ENCODE measurements at places on chromosomes 5 and 9.

DNA sequence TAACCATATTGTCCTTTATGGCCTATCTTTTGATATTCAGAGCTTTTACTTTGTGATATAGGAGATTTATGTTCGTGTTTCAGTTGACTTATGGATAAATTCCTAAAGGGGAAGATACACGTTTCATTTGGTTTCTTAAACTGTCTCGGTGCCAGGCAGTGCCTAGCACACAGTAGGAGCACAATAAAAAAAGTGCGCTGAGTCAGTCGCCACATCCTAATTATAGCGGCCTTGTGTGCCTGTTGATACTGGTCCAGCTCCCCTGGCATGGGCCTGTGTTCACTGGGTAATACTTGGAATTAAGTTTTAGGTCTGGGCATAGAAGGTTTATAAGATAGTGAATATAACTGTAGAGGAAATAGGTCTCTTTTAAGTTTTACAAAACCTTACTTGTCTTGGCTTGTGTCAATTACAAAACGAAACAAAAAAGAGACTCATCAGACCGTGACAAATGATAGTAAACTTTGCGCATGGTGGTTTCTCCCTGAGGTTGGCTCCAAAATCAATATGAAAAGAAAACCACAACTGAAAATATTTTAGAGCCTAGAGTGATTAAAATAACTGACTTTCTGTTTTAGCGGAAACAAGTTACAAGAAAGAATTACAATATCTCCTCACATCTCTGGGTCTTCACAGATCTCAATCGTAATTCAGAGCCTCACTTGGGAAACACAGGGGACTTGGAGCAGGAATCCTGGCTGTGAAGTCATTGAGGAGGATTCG lies 84.8 kb downstream of the MVB12B start:
- no peak for DNase-seq

DNA sequence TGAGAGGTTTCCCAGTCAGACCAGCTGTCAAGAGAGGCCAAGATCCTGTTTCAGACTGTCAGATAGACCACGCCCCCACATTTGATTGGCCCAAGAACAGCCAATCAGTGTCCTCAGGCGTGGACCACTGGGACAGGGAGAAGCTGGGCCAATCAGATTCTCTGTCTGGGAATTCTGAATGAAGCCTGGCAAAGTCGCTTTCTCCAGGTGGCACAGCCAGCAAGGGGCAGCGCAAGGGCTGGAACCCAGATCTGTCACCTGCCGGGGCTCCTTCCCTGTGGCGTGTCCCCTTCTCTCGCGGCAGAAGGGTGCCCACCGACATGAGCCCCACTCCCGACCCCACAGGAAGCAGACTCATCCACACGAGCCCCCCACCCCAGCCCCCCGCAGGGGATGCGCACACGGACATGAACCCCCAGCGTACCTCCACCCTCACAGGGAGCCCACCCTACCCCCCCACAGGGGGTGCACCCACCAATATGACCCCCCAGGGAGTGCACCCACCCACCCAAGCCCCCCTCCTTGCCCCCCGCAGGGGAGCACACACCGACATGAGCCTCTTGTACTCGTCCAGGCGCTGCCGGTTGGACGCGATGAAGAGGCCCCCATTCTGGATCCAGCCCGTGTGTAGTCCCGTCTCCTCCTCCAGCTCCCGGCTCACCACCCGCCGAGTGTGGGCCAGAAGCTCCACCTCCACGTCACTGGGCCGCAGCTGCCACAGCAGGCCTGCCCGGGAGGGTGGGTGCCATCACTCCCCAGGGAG lies 6.1 kb downstream of the SARDH start:
- DNase-seq, result no peak

GRCh38 chr9:109118808-109119438 lies 824 bp downstream of the TMEM245 start:
- no peak for DNase-seq

GRCh38 chr5:9370256-9370655 lies 175.6 kb downstream of the SEMA5A start:
- DNase-seq, result no peak

DNA sequence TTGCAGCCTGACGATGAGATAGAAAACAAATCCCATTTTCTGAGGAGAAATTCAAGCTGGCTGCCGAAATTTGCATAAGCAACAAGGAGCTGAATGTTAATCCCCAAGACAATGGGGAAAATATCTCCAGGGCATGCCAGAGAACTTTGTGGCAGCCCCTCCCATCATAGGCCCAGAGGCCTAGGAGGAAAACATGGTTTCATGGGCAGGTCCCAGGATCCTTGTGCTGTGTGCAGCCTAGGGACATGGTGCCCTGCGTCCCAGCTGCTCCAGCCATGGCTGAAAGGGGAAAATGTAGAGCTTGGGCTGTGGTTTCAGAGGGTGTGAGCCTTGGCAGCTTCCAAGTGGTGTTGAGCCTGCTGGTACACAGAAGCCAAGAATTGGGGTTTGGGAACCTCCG lies 48.8 kb upstream of the MAN2A1 start:
- DNase-seq, result no peak

DNA sequence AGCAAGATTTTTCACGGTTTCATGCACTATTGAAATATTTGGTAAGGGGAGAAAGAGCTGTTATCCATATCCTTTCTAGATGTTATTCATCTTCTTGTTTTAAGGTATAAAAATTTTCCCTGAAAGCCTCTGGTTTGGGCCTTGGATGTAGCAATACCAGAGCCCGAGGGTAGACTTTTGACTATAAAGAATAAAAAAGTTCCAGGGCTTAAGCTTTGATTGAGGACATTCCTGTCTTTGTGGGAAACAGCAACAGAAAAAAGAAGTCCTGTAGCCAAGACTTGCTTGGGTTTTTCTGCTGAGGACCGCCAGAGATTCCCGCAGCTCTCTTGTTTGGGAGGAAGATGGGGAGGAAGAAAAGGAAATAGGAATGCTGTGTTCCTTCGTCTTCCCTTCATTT lies 440.0 kb upstream of the WWC1 start:
- no peak for DNase-seq

DNA sequence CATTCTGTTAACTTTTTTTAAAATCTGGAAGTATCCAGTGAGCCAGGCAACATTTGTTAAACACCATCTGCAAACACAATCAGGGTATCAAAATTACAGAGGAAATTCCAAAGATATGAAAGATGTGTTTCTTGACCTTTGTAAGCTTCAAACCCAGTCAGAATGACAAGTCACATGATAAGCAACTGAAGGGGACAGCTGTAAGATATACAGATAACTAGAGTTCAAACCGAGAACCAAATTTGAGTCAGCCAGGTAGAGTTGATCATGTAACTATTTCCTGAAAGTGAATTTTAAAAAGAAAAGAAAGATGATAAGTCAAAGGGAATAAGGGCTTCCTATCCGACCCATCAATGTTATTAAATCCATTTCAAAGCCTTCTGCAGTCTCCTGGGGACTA lies 196.2 kb downstream of the DEPDC1B start:
- no peak for DNase-seq

DNA sequence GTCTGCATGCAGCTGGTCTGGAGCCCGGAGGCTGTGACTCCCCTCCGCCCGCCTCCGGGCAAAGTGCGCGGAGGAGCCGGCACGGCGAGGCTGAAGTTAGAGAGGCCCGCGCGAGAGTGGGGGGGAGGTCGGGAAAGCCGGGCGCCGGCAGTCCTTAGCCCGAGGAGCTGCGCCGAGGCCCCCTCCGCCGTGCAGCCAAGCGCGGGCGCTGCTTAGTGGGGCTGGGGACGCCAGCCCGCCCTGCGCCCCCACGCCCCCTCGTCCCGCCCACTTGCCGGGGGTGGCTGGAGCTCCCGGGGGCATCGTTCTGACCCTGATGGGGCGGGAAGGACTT lies 403 bp downstream of the NINJ1 start:
- peak; percentile 62 for DNase-seq

DNA sequence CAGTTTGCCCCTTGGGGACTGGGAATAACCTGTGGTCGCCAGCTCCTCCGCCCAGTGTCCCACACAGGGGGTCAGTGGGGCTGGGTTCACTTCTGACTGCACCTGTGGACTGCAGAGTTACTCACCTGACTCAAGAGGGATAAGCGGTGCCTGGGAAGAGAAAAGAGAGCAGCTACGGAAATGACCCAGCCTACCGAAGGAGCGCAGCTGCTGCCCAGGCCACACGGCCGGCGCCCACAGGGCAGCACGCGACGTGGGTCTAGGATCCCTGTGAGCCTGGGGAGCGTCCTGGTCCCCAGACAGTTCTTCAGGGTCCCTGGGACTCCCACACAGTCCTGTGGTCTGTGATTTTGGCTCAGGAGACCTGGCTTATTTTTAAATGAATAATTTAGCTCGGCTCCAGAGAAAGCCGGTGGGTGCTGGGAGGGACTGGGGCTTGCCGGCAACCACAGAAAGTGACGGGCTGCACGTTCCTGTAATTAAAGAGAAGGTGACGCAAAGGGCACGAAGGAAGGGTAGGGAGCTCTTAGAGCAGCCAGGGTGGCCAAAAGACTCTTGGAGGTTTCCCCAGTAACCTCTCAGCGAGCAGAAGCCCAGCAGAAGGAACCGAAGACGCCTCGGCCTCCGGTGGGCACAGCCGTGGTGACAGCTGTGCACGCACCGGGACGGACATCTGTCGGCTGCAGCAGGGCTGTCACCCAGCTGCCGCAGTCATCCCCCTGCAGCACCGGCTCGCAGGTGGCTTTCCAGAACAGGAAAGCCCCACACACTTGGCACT lies 97.5 kb upstream of the FCN2 start:
- no peak for DNase-seq

GRCh38 chr9:97975376-97975775 lies 7.8 kb upstream of the ANP32B start:
- no peak for DNase-seq

GRCh38 chr9:131675437-131676022 lies 64.3 kb downstream of the RAPGEF1 start:
- DNase-seq, result peak; percentile 15

DNA sequence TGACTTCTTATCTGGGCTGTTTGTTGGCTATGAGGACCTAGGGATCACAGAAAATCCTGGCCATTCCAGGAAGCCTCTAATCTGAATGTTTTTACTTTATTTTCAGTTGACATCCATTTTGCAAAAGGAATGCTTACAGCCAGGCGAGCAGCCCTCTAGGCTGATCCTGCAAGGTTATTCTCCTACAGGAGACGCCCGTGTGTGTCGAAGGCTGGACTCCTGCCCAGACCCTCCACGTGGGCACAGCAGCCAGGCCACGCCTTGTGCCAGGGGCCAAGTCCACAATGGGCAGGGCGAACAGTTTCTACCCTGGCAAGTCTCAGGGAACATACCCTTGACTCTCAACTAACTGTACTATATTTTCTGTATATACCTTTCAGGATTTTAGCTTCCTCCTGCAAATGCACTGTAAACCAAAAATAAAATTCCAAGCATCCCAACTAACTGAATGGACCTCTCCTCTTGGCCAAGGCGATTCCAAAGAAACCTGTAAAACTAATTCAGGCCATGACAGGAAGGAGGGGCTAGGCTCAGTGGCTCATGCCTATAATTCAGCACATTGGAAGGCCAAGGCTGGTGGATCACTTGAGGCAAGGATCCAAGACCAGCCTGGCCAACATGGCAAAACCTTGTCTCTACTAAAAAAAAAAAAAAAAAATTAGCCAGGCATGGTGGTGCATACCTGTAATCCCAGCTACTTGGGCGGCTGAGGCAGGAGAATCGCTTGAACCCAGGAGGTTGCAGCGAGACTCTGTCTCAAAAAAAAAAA lies 5.7 kb downstream of the CMBL start:
- DNase-seq, result no peak

GRCh38 chr5:43839218-43839617 lies 236.2 kb downstream of the NNT start:
- no peak for DNase-seq

- no peak for DNase-seq
These were observed 310.5 kb upstream of the KIF2A start for GRCh38 chr5:61995486-61995885.

DNA sequence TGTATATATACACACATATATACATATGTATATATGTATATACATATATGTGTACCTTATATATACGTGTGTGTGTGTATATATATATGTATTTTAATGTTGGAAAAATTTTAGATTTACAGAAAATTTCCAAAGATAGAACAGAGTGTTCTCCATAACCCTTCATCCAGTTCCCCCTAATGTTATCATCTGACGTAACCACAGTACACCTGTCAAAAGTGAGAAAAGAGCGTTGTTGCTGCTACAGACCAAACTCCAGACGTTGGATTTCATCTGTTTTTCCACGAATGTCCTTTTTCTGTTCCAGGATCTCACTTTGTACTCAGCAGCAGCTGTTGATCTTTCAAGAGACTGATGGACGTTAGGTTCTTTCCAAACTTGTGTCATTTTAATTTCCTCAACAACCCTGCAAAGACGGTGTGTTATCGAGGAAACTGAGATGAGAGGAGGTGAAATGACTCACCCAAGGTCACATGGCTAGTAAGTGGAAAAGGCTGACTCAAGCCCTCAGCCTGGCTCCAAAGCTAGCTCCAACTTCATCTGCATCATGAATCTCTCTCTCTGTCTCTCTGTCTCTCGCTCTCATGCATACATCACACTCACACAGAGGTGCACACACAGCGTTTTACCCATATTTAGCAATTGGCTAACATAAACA lies 17.0 kb upstream of the NTNG2 start:
- no peak for DNase-seq

GRCh38 chr5:12624776-12625560 lies 720.7 kb upstream of the CTNND2 start:
- DNase-seq, result no peak

GRCh38 chr5:156920042-156920860 lies 42.8 kb downstream of the TIMD4 start:
- DNase-seq, result no peak

GRCh38 chr9:31084350-31084749 lies 1300.1 kb upstream of the ACO1 start:
- DNase-seq, result no peak

DNA sequence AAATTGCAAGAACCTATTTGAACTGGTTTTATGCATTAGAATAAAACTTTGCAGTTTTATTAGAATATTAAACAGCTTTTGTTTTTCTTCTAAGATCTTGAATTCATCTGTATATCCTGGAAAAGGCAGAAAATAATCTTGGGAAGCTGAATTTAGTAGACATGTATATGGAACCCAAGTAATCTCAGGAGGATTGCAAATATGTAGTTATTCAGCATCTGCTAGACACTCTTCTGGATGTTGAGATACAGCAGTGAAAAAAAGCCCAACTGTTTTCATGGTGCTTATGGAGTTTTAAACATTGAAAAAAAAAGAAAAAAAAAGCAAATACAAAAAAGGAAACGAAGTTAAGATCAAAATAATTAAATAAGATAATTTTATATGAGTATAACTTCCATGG lies 922.2 kb upstream of the SEMA6A start:
- no peak for DNase-seq

GRCh38 chr9:88497224-88497623 lies 37.8 kb upstream of the NXNL2 start:
- DNase-seq, result no peak
